ENCODE measurements at places on chromosomes 11 and 22.

DNA sequence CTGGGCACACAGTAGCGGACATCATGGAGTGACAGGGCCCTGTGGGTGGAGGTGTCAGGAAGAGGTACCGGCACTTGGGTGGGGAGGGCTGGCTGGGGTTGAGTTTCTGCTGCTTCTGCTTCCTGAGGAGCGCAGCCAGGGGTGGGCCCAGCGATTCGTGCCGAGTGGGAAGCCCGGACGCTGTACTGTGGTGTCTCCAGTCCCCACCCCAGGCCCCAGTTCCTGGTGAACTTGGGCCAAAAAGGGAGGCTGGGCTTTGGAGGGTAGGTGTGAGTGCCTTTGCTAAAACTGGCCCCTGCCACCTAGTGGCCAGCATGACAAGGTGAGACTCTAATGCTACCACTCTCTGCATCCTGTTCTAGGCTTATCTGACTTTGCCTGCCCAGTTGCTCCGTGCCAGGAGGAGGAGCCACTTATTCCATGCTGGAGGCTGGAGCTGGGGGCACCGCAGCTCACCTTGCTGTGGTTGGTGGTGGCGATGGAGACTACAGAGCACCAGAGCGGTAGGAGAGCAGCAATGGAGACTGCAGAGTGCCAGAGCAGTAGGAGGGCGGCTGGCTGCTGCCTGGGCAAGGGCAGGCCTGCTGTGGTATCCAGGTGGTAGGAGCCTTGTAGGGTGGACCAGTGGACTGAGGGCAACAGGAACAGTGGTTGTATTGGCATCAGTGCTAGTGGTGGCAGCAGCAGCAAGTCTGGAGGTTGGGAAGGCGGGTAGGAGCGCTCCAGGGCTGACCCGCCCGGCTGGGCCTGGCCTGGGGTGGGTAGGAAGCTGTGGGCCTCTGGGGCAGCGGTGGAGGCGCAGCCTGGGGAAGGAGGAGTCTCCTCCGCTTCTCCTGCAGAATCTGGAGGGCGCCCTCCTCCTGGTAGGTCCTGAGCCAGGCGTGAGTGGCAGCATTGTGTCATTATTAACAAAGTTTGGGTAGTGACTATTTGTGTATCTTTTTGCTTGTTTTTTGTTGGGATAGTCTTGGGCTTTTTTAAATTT is 2.2 kb upstream of the RFPL2 start:
- DNase-seq: no peak

GRCh38 chr11:64121663-64122410 is 44.1 kb downstream of the MACROD1 start:
- DNase-seq: no peak

DNA sequence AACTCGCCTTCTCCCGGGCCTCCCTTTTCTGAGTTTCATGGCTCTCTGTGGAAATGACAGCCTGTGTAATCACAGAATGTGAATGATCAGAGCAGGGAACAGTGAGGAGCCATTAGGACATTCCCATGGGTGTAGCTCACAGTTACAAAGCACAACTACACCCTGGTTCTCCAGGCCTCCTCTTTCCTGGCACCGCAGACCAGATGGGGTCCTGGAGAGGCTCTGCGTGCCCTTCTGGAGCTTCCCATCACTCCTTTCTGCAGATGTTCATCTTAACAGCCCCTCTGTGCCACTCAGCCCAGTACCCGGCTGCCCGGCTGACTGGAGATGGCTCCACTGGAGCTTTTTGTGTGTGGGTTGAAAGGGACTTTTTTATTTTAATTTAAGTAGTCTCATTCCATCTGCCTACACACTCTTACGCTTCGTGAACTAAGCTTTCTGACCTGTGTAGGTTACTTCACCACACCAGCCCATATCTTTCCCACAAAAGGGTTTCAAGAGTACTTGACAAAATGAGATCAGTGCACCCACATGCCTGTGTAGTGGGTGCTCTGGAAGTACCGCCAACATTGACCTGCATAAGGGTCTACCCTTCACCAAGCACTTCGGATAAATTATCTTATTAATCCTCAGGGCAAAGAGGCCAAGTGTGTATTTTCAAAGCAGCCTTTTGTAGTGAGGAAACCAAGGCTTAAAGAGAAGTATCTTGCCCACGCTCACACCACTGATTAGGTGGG is 29.8 kb downstream of the SREBF2 start:
- no peak for DNase-seq

DNA sequence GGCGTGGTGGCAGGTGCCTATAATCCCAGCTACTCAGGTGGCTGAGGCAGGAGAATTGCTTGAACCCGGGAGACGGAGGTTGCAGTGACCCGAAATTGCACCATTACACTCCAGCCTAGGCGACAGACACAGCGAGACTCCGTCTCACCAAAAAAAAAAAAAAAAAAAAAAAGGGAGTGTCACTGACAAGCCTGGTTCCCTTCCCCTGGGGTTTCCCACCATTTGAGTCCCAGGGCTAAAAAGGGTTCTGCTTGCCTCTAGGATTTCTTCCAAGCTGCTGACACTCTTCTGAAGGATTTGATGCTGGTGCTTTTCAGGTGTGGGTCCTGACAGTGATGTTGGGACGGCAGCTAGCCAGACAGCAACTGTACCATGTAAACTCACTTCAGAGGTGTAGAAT is 1.3 kb upstream of the CCDC88B start:
- DNase-seq: no peak

DNA sequence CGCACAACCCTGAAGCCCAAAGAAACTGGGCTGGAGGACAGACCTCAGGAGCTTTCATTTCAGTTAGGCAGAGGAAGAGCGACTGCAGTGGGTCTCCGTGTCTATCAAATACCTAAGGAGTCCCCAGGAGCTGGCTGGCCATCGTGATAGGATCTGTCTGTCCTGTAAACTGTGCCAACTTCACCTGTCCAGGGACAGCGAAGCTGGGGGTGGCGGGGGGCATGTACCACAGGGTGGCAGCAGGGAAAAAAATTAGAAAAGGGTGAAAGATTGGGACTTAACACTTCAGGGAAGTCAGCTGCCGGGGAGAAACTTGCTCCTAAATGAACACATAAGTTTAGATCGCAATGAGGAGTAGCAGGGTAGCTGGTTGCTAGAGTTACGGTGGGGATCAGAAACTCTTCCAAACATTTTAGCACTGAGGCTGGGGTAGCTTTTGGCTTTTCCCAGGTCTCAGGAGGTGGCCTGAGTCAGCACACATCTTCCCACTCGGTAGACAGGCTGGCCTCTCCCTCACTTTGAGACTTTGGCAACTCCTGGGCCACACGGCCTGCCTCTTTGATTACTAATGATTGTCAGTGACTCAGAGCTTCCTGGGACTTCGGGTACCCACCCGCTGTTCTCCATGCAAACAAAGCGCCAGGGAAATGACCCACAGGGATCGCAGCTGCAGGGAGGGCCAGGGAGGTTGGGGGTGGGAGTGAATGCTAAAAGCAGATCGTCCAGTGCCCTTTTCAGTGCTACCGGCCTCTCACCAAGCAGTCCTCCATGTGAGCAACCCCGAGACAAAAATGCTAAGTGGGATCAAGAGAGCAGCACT is 2.9 kb upstream of the MTFP1 start:
- DNase-seq: no peak

GRCh38 chr22:31692186-31692886 is 30.3 kb upstream of the PISD start:
- DNase-seq: no peak

DNA sequence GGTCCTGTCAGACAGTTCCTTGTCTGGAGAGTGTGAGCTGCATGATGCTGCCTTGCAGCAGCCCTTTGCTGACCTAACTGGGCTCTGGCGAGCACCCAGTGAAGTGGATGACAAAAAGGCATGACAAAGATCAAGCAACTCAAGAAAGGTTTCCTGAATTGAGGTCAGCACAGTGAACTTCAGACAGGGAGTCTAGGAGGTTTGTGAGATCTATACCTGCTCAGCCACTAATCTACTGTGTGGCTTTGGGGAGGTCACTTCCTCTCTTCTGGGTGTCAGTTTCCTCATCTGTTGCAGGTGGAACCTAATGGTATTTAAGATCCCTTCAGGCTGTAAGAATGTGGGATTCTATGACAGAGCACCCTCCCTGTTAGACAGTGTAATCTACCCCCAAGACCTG is 213.9 kb upstream of the NARS2 start:
- DNase-seq: no peak
